ENCODE measurements at places on chromosomes 12 and 14. TPM values are rescaled to one million over a fixed set of nuclear protein-coding genes. Genes with fewer than 3 reads are reported as not detected.

DNA sequence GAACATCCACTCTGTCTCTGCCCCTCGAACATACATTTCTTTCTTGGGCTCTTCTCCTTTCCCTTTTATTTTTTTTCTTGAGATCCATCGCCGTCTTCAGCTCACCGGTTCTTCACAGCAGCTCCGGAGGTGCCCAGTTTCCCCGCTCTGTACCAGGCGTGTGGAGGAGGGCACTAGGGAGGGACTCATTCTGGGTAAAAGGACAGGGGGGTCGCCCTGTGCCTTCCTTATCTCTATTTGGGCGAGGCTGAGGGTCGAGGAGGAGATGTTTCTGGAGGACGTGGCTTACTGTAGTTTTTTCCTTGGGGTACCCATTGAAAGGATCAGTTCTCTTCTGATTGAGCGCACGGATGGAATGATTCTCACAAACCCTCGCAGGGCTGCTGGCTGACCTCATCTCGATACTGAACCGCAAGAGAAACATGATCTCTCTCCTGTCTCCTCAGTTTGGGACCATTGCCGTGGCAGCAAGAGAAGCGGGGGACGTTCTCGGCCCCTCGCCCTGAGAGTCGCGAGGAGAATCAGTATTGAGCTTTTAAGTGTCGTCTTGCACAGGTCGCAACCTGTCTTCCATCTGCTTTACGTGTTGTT lies 386 bp downstream of the LIN52 start:
- no peak for DNase-seq

DNA sequence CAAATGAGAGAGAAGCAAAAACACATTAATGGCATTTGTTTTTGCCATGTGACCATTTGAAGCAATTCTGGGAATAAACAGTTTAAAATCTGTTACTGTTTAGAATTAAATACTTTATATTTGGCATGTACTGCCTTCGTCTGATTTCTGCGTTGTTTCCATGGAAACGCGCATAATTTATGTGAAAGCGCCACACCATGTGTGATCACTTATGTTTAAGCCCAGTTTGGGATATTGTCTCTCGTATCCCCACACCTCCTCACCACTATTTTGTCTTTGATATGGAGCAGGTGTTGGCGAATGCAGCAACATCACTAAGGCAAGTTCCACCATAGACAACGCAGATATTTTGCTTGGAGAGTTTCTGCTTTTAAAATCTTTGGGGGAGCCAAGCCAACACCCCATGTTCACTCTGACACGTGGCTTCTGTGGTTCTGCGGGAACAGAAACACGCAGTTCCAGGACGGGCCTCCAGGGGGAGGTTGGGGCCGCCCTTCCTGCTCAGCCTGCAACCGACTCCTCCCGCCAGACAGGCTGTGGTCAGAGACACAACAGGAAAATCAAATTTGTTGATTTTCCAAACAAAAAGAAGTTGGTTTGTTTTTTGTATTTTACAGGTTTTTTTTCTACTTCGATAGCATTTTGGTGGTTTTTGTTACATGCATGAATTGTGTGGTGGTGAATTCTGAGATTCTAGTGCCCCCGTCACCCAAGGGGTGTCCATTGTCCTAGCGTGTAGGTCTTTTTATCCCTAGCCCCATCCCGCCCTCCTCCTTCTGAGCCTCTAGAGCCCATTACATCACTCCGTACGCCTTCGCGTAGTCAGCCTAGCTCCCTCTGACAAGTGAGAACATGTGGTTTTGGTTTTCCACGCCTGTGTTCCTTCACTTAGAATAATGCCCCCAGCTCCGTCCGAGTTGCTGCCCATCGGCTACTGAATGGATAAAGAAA lies 101.9 kb upstream of the SFSWAP start:
- peak; percentile 48 for DNase-seq

Gene CCDC60
- total RNA-seq = 0.52 TPM

- DNase-seq = no peak
These were observed 18.4 kb downstream of the SETD3 start for GRCh38 chr14:99462210-99462609.

DNA sequence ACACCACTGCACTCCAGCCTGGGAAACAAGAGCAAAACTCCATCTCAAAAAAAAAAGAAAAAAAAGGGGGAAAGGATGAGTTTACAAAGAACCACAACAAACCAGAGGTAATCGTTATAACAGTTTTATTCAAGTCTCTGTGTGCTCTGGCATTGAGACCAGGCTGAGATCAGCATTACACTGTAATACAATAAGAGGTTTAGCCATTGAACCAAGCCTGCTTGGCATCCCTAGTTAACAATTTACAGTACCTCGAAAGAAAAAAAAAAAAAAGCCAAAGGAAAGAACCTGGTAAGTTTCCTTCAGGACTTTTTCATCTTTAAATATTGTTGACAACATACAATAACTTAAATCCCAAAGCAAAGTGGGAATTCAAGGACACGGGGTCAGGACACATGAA lies 80.7 kb downstream of the TTC9 start:
- DNase-seq = no peak

GRCh38 chr12:31326736-31327659 lies 1.0 kb upstream of the SINHCAF start:
- no peak for DNase-seq

Gene NANOG
- total RNA-seq = 0.05 TPM

DNA sequence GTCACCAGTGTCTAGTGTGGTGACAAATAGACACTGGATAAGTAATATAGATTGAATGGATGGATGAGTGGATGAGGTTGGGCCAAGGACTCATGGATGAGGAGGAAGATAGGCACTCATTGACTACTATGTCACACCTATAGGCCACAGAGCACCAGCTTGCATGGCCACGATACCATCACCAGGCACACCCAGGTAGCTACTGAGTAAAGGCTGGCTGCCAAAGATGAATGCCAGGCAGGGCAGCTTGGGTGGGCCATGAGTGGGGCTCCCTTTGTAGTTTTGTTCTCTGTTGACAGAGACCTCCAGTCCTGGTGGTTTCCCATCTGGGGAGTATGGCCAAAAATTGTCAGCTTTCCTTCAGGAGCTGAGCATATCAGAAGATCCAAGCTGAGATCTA lies 11.2 kb upstream of the KRT83 start:
- DNase-seq = no peak

GRCh38 chr14:36217027-36217426 lies 40.5 kb upstream of the PTCSC3 start:
- DNase-seq = no peak

DNA sequence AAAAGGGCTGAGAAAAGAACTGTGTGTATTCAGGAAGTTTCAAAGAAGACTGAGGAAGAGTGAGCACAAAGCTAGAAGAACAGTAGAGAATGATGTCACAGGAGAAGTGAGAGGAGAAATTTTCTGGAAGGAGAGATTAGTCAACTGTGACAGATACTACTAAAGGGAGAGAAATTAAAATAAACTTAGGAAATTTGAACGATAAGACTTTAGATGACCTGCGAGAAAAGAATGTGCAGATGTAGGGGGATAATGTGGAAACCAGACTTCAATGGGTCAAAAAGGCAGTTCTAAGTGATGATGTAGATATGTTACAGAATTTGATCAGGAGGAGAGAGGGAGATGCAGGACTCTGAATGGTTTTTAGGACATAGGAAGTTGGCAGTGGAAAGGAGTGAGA lies 287.4 kb downstream of the SYT1 start:
- no peak for DNase-seq

- no peak for DNase-seq
These were observed 448.1 kb downstream of the NAV3 start for GRCh38 chr12:78278706-78279190.

Gene HOXC4
- total RNA-seq = 0.19 TPM

Gene KRT72
- 0.33 TPM for total RNA-seq

- no peak for DNase-seq
These were observed 13.7 kb downstream of the TNFRSF1A start for GRCh38 chr12:6328045-6328779.

- no peak for DNase-seq
These were observed 62.2 kb downstream of the TBX5 start for GRCh38 chr12:114343585-114344302.

DNA sequence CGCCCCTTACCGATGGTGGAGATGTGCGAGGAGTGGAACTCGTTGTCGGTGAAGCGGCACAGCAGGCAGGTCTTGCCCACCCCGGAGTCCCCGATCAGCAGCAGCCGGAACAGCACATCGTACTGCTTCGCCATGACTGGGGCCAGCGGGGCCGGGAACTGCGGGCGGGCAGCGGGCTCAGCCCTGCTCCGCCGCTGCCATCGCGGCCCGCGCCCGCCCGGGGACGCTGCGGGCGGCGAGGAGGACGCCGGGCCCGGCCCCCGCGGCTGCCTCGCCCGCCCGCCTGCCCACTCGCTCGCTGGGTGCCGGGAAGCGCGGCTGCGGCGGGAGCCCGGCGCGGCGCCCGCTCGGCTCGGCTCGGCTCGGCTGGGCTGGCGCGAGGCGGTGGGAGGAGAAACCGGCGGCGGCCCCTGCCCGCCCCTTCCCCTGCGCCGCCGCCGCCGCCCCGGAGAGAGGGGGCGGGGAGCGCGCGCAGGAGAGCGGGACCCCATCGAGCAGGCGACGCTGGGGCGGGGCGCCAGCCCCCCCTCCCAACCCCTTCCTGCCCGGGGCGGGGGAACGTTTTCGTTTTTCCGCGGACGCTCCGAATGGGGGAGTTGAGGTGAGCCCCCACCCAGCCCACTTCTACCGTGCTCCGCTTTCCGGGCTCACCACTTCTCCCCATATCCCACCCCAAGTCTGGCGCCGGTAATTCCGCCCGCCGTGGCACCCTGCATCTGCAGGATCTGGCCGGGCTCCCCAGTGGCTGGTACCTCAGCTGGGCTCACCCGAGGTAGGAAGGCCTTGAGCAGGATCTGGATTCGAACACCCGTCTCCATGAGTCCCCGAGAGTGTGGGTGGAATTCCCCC lies at the start of gene RAB15:
RAB15 (minus strand) TSS at position 394 of the 849 bp plus-strand sequence; CDS start at position 134, 260 bp downstream.
- peak; percentile 44 for DNase-seq

DNA sequence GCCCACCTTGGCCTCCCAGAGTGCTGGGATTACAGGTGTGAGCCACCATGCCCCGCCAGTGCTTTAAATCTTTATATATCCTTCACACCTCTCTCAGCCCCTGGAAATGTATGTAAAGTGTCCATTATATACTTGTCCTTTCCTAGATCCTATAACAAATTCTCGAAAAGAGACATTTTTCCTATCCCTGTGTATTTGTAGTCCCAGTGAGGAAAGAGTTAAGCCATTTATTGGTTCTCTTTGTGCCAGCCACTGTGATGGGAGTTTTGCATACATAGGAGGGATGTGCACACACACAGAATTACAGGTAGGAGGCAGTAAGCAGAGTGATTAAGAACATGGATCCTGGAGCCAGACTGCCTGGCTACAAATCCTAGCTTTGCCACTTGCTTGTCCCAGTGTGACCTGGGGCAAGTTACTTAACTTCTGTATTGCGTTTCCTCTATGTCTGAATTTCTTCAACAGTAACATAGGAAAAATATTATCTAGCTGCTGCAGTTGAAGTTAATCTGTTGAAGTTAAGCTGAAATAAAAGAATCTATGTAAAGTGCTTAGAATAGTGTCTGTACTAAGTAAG lies 2.1 kb upstream of the RABGGTA start:
- DNase-seq = no peak

- no peak for DNase-seq
These were observed 1019.5 kb downstream of the SLC6A15 start for GRCh38 chr12:83893101-83893500.

DNA sequence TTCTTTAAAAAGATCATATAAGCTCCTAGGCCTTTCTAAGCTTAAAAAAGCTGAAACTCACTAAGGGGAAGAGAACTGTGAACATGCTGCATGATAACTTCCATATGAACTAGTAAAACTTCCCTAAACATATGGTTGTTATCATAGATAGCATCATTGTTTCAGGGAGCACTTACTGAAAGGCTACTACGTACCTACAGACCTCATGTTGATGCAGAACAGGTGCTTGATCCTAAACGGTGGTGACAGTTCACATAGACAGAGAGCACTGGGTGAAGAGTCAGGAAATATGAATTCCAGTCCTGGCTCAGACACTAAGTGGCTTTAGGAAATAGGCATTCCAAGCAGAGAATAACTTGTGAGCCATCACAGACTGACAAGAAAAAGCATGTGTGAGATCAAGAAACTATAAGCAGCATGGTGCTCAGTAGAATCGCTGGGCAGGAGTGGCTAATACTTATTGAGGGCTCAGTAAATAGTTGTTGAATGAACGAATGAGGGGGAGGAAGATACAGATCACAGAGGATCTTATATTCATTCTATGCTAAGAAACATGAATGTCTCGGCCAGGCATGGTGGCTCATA lies 78.4 kb upstream of the NUDT4 start:
- no peak for DNase-seq

DNA sequence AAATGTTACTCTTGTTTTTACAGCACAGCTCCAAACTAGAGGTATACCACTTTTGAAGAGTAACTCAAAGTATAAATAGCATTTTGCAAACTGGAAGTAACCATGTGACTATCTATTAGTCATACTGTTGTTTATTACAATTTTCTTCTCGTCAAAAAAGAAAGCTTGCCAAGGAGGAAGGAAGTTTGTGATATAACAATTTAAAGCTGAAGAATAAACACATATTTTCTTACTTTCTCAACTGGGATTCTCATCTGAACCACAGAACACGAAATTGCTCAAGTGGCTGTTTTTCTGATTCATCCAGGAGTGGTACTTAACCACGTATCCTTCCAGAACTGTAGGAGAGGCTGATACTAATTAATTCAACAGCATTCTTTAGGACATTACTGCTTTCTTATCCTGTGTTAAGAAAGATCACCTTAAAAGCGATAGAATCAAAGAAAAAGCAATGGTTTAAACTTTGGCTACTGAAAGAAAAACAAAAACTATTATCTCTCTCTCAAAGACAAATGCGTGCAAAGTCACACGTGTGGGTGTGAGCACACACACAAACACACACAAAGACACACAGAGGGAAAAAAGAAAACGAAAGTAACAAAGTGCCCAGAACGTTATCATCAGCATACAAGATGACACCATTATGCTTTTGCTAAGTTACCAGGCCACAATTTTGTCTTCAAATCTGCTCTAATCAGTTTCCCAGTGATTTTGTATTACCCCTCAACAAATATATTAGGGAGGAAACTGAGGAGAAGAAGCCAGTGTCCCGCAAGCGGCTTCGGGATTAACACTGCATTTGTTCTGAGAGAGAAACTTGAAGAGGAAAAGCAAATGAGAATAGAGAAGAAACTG lies at the start of gene CLEC2B:
CLEC2B (minus strand) TSS at position 48 of the 855 bp plus-strand sequence.
- DNase-seq = peak; percentile 65

DNA sequence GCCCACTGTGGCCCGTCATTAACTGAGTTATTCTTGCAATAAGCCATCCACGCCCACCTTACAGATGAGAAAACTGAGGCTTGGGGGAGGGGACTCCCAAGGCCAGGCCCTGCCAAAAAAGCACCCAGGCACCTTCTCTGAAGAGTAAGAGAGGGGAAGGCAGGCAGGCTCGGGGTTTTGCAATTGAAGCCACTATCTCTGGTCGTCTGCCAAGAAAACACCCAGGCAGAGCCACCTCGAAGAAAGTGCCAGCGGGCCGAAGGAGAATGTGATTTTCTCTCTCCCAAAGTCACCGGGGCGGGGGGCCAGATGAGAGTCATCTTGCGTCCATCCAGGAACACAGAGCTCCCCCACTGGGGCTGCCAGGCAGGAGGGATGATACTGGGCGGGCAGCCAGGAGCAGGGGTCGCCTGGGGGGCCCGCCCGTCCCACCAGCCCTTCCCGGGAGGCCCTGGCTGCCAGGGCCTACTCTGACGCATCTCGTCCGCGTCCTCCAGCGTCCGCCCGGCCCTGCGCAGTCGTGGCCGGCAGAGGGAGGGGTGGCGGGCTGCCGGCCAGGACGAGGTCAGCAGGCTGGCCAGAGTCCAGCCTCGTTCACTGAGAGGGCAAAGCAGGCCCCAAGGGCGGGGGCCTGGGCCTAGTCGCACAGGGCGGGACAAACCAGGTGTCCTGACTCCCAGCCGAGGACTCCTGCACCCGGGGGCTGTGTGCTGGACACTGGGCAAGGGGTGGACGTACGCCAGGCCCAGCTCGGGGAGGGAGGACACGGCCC lies 74.3 kb downstream of the RFLNA start:
- DNase-seq = no peak
